ENCODE measurements at places on chromosomes 7 and 10. TPM values are rescaled to one million over a fixed set of nuclear protein-coding genes. Genes with fewer than 3 reads are reported as not detected.

GRCh38 chr10:18666810-18667209, 7.6 kb downstream of the ARL5B start:
- peak; percentile 46 for DNase-seq

- no peak for DNase-seq
Measured at GRCh38 chr7:157923903-157924630, 587.3 kb downstream of the DNAJB6 start.

- DNase-seq: no peak
Measured at GRCh38 chr10:67785098-67785497, 52.9 kb downstream of the DNAJC12 start.

The INPP5F gene
- total RNA-seq: 11.9 TPM

- DNase-seq: peak; percentile 44
Measured at GRCh38 chr7:34087892-34088891, 182.9 kb downstream of the BMPER start.

DNA sequence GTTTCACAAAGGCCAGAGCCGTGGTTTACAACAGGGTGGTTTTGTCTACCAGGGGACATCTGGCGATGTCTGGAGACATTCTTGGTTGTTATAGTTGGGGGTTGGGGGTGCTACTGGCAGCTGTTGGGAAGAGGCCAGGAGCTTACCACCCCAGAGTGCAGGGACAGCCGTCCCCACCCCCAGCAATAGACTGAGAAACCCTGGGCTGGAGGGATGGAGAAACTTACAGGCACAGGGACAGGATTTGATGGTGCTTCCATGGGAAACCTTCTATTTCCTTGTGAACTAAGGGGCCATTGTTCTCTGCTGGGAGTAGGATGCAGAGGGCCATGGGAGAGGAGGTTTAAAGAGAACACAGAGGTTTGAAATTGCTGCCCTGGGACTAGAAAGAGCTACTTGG, 10.9 kb downstream of the ADCK2 start:
- DNase-seq: no peak

DNA sequence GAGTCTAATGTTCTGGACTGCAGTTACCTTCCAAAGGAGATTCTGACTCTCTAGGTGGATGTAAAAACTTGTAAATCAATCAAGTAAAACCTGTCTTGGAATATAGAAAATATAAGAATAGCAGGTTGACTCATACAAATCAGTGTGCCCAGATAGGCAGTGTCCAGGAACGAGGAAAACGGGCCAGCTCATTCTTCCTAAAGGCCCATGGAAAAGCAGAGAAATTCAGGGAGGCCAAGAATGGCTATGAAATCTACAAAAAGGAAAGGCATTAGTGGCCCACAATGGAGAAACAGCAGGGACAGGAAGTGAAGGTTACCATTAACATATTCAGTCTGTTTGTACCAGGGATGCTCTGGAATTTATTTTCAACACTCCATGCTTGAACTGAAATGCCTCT, 14.9 kb downstream of the GLI3 start:
- no peak for DNase-seq

The CPN1 gene
- not detected for total RNA-seq

DNA sequence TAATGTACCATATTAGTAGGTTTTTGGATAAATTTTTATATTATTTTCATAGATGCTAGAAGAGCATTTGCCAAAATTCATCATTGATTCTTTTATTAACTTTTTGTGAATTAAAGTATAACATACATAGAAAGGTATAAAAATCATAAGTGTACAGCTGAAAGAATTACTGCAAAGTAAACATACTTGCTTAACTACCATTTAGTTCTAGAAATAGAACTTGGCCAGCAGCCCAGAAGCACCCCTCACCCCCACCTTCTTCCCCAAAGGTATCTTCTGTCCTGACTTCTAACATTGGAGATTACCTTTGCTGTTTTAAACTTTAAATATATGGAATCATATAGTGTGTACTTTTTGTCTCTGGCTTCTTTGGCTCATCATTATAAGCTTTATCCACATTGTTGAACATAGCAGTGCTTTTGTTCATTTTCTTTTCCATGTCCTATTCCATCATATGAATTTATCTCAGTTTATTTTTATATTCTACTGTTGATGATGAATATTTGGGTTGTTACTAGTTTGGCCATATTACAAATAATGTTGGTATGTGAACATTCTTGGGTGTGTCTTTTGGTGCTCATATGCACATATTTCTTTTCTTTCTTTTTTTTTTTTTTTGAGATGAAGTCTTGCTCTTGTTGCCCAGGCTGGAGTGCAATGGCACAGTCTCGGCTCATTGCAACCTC, 142.8 kb downstream of the ADK start:
- peak; percentile 83 for DNase-seq

The SPAM1 gene
- total RNA-seq: not detected

The NSUN6 gene
- 5.6 TPM for total RNA-seq

GRCh38 chr7:144122876-144123275, at the start of gene OR2A14:
OR2A14 (plus strand) TSS chr7:144123176; CDS start chr7:144129113, 5,937 bp downstream.
- no peak for DNase-seq

DNA sequence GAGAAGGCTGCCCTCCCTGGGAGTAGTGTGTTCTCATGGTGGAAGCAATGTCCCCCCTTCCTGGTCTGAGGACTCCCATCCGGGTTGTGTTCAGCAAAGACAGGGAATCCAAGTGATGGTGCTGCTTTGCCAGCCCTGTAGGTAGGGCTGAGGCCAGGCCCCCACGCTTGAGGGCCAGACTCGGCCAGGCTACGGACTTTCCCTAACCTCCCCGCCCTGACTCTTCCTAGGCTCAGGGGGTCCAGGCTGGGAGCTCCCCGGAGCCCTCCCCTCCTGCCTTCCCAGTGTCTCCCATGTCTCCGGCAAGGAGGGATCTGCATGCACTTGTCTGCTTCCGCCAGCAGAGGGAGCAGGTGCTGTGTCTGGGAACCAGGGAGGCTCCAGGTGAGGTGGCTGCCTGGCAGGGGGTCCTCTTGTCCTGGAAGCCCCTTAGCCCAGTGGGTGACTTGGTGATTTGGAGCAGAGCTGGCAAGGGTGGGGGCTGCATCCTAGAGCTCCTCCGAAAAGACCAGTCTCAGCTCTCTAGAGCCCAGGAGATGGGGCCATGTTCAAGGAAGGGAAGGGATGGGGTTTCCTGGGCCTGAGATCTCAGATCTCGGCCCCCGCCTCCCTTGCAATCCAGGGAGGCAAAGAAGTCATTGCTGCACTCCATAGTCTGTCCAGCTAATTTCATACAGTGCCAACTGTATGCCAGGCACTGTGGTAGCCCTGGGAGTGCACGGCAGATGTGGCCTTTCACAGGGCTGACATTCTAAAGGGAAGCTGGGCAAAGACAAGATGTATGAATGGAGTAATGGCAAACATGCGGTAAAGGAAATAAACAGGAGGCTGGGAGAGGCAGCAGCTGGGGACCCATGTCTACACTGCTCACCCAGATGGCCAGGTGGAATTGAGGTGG, 20.3 kb upstream of the SFRP5 start:
- peak; percentile 31 for DNase-seq

- peak; percentile 100 for DNase-seq
Measured at GRCh38 chr7:101882005-101882421, 64.6 kb downstream of the CUX1 start.

DNA sequence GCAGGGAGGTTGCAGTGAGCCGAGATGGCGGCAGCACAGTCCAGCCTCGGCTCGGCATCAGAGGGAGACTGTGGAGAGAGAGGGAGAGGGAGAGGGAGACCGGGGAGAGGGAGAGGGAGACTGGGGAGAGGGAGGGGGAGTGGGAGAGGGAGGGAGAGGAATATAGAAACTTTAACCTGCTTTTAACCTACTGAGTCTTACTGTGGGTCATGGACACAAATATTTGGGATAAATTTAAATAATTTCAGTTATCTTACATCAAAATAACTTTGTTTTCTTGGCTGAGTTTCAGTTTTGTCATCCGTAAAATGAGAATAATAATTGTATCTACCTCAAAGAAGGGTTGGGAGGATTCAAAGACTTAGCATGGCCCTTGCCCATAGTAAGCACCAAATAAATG, 319.8 kb downstream of the LRMDA start:
- DNase-seq: no peak

GRCh38 chr10:97529685-97530465, 31.2 kb downstream of the UBTD1 start:
- DNase-seq: no peak

- no peak for DNase-seq
Measured at GRCh38 chr7:21346297-21346696, 81.6 kb upstream of the SP4 start.

DNA sequence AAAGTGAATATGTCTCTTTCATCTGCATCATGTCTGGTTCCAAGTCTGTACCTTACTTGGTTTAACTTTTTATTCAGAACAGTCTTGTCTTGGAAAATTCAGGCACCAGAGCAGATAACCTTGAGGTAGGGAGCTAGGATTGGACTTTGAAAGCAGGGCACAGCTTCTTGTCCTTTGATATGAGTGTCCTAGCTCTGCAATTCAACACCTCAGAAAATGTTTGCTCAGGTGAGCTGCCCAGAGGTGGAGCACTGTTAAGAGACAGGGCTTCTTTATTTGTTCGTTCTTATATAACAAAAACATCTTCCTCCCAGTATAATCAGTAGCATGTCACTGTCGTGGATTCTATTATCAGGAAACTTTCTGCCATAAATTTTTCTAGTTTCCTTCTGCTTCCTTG, 118.3 kb downstream of the LRRC4 start:
- DNase-seq: no peak

The GATA3 gene
- total RNA-seq: not detected

DNA sequence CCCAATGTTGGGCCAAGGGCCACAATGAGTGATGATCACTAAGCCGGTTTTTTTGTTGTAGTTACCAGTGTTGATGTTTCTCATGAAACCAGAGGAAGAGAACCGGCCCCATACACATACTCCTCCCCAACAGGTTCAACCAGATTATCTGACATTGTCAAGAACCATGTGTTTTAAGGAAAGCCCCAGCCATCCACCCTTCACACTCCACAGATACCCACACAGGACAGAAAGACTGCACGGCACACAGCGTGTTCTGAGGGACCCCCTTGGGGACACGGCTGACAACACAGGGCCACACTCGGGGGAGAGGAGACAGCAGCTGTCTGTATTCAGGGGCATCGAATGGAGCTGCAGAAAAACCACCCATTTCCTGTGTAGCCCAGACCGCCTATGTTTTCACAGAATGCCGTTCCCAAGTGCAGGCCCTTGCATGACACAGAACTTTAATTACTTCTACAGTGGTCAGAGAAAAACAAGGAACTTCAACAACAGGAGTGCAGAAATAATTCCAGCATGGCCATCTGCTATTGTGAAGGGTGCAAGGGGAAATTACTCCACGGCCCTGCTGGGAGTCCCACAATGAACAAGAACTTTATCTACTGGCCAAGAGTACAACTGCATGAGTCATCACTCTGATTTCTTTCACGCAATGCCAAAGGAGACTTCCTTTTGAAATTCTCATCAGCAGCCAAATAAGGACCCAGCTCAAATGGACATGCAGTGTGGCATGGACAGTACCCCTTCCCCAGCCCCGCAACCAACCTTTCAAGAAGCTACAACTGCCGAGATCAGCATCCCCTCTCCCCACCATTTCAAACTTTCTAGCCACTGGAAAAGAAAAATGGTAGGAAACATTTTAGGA, 2.3 kb downstream of the KLF6 start:
- peak; percentile 93 for DNase-seq

DNA sequence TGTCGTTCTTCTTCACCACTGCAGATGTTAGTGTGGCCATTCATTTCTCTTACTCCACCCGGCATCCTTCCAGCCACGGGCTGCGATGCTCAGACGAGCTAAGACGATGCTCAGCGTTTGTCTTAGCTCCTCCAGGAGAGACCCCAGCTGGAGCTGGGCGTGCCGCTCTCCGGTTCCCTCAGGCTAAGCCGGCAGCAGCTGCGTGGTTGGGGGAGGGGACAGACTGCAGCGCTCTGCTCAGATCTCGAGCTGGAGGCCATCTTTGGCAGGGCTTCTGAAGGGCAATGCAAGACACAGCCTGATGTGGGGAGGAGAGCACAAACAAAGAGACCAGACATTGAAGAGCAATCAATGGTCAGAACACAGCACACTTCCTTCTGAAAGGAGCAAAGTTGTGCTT, 4.8 kb downstream of the INA start:
- DNase-seq: no peak

The HOXA4 gene
- 0.75 TPM for total RNA-seq

DNA sequence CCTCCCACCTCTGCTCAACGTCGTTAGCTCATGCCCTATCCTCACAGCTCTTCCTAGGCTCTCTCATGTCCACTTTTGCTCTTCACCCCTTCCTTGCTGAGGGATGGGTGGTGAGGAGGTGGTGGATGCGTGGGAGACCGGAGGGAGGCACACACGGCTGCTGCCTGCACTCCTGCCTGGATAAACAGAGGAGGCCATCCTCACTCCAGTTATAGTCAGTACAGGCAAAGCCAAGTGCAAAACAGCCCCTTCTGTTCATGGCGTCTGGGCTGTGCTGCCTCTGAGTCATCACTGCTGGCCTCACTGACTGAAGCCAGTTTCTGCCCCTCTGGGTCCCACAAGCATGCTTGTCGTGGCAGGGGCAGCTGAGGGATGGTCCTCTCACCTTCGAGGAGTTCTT, 31.9 kb upstream of the LRRC4 start:
- DNase-seq: no peak

The FAM241B gene
- 0.24 TPM for total RNA-seq

GRCh38 chr7:104963991-104964385, 50.0 kb upstream of the KMT2E start:
- DNase-seq: no peak

DNA sequence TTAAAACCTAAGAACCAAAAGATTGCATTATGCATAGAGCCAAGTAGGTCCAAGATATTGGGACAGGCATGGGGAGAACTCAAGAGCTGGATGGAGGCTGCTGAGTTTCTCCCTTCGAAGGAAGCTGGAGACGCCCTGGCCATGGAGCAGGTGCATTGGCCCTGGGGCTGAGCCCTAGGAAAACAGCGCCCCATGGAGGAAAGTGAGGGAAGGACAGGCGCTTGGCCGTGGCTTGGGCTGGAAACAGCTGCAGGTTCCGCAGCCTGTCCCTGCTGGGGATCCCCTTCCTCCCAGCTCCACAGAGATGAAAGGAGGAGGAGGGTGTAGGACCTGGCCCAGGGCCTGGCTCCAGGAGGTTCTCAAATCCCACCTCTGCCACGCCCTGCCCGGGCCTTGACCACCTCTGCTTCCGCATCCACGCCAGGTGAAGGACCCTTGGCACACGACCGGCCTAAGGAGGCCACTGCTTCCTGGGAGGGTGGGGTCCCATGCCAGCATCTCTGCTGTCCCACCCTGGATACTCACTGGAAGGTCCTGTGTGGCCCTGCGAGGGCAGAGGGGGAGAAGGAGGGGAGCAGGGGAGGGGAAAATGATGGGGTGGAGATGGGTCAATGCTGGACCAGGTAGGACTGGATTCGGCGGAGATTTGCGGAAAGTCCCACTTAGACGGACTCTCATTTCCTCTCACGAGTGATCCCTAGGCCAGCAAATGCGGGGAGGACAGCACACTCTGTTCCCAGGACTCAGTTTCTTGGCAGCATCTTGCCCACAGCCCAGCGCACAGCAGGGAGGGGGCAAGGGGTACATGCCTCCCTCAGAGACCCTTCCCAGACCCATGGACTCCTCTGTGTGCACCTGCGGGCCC, 258.6 kb upstream of the TCERG1L start:
- DNase-seq: no peak

The PFKP gene
- total RNA-seq: 165 TPM

DNA sequence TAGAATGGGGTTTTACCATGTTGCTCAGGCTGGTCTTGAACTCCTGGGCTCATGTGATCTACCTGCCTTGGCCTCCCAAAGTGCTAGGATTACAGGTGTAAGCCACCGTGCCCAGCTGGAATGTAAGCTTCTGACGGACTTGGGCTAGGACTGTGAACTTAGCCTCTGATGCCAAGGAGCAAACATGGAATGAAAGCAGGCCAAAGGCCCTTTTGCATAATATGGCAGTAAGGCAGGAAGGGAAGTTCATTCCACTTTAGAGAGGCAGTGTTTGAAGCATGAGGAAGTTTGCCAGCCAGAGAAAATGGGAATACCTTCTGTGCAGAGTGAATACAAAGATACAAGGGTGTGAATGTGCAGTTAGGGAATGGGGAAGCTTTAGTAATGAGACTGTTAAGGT, 20.3 kb downstream of the VCL start:
- no peak for DNase-seq

Measured in HFFc6 (cell line).